Subcutaneous preadipocyte (primary cell): ENCODE measurements at places on chromosomes 1 and 21. TPM values are rescaled to one million over a fixed set of nuclear protein-coding genes. Genes with fewer than 3 reads are reported as not detected.

Gene RHCE
- 0.20 and 0.73 TPM in 2 replicates for total RNA-seq

Gene RPTN
- not detected in 2 replicates for total RNA-seq

Gene MIGA1
- total RNA-seq: 10.7 and 13.9 TPM in 2 replicates

Gene PTAFR
- total RNA-seq: not detected in 2 replicates

Gene FAM78B
- 0.98 and 1.1 TPM in 2 replicates for total RNA-seq
